ENCODE measurements at places on chromosomes 7 and 10. TPM values are rescaled to one million over a fixed set of nuclear protein-coding genes. Genes with fewer than 3 reads are reported as not detected.
A peak's percentile ranks its signal among the peaks of the same experiment; 100 is the strongest.

GRCh38 chr7:1271656-1272055 lies 39.0 kb downstream of the UNCX start:
- DNase-seq: no peak

DNA sequence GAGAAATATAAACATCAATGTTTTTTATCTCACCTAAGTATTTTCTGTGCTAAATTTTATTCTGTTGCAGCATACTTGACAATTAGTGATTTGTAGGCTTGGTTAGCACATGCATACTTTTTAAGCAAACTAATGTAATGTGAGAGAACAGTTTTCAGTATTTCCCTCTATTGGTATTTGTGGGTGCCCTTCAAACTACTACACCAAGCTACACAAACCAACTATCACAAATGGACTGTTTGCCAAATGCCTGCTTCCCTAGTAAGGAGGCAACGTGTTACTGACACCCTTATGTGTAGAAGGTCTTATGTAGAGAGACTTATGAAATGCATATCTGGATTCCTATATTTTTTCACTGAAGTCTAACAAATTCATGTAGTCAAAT lies 98.4 kb upstream of the FZD1 start:
- no peak for DNase-seq

DNA sequence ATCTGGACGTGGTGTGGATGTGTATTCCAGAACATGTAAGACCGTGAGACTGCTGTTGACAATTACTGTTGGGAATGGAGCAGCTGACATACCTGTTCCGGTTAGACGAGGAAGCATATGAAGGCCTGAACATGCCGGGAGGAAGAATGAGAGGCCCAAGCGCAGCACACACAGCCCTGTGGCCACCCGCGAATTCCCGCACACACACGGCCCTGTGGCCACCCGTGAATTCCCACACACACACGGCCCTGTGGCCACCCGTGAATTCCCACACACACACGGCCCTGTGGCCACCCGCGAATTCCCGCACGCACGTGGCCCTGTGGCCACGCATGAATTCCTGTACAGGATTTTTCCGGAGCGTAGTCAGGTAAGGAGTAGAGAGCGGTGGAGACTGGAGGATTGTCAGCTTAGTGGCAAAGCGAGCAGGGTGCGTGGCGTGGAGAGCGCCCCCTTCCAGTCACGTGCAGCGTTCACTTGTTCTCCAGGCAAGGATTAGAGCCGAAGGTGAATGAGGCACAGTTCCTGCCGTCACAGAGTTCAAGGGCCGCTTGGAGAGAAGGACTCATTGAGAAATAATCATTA lies 9.5 kb upstream of the SUN1 start:
- DNase-seq: no peak

DNA sequence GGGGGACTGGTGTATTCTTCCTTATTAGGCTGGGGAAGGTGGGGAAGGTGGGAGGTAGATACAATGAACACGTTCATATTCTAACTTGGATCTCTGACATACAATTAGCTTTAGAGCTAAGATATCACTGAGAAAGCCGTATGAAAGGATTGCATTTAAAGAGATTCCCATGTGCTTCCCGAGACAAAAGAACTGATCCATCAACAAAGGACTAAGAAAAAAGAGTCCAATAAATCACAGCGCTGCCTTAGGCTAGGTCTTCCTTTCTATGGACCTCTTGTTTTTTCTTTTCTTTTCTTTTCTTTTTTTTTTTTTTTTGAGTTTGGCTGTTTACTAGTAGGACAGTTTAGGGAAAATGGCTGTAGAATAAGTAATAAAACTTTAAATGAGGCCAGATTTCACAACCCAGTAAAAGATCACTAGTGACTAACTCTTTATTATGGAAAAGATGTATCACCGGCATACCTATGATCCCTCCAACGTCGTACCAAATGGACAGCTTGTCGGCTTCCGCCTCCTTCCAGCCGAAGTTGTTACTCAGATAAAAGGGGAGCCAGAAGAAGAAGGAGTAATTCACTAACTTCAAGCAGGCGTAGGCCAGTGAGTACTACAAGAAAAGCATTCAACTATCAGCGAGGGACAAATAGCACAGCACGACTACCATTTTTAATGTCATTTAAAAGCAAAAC lies 50.0 kb downstream of the SLC37A3 start:
- DNase-seq: no peak

- no peak for DNase-seq
Measured at GRCh38 chr10:100009283-100009792, 409 bp downstream of the DNMBP start.

GRCh38 chr7:27191161-27191731 lies 6.2 kb upstream of the HOXA11 start:
- no peak for DNase-seq

DNA sequence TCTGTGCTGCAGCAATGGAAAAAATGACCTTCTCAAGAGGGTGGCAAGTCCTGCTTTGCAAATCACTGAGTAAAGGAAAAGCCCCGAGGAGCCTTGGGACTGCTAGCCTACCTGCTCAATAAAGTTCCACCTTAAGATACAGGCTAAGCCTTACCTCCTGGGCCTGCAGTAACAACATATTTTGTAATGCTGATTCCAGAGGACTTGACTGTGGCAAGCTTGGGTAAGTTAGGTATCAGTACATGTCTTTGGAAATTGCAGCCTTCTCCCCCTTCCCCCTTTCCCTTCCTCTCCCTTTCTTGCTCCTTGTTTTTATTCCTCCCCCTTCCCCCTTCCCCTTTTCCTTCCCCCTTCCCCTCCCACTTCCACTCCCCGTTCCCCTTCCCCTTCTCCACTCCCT lies 126.2 kb downstream of the SORCS3 start:
- DNase-seq: no peak

GRCh38 chr10:121337427-121337826 lies 260.8 kb downstream of the FGFR2 start:
- no peak for DNase-seq

- DNase-seq: no peak
Measured at GRCh38 chr10:73623056-73623455, 18.2 kb downstream of the MYOZ1 start.

- DNase-seq: no peak
Measured at GRCh38 chr10:35400595-35401268, 64.4 kb downstream of the CCNY start.

- DNase-seq: no peak
Measured at GRCh38 chr10:61919646-61920215, 18.2 kb downstream of the ARID5B start.

DNA sequence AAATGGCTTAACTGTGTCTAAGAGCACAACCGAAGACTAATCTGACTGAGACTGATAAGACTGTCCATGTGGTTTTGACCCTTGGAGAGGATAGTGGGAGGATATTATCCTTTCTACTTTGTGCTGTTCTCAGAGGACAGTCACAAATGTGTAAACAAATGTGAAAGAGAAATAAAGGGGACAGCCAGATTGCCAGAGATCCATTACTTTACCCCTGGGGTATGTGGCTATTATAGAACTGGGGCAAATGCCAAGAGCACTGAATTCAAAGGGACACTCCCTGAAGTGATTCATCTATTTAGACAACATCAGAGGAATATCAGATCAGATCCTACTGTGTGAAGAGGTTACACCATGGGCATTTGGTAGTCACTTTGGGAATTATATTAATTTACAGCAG lies 154.7 kb downstream of the RNLS start:
- DNase-seq: no peak

- peak; percentile 82 for DNase-seq
Measured at GRCh38 chr10:14601872-14602725, 172.6 kb downstream of the FAM107B start.

Gene ANTXRL
- total RNA-seq: not detected

Gene CHRM2
- not detected for total RNA-seq

All from kidney epithelial cell (primary cell).